ENCODE measurements at places on chromosomes 7 and 10.

DNA sequence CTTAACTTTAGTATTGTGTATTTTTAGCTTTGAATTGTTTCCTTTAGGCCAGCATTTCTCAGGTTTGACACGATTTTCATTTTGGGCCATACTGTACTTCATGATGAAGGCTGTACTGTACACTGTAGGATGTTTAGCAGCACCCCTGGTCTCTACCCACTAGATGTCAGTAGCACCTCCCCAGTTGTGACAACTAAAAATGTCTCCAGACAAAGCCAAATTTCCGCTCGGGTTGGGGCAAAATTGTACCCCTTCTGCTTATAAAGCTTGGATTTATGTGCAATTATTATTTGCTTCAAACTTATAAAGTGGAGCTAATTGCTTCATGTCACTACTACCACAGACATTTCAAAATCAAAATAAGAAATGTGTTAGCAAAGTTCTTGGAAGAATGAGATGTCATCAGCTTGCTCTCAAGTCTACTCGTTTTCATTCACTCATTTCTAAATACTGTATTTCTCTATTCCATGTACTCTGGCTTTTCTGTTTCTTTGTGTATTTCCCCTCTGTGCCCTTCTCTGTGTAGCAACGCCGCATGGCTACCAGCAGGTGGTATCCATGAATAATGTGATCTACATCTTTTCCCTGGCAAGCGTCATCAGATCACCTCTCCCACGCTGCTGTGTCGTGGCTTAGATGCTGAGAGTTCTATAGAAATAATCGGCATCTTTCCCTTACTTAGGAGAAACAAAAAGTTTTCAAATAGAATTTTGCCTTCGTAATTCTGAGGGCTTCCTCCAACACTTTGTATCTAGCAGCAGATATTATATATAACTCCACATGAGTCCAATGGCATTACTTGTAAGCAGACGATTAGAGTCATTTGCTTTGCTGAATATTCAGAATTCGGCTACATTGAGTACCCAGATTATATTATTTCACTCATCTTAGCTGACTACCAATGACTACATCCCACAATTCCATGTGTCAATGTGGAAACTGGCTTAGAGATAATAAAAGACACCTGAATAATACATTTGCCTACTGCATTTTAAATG is 47.8 kb upstream of the CALCR start:
- no peak for DNase-seq

- DNase-seq = no peak
Observed at GRCh38 chr10:126208726-126209302, 179.5 kb downstream of the ADAM12 start.

GRCh38 chr7:88969167-88969566 is 173.6 kb upstream of the TEX47 start:
- DNase-seq = no peak

GRCh38 chr7:142800088-142800487 is 29.3 kb downstream of the PRSS2 start:
- no peak for DNase-seq

DNA sequence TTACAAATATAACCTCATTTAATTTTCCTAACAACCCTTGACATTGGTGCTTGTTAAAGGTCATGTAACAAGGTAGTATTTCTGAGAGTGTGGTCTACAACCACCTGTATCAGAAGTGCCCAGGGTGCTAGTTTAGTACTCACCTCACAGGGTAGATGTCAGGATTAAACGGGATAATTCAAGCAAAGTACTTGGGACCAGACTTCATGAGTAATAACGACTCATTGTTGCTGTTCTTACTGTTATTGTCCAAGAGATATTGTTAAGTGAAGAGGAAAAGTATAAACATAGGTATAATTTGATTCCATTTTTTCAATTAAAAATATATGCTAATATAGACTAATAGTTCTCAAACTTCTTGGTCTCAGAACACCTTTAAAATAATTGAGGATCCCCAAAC is 179.3 kb downstream of the WNT2 start:
- DNase-seq = no peak

DNA sequence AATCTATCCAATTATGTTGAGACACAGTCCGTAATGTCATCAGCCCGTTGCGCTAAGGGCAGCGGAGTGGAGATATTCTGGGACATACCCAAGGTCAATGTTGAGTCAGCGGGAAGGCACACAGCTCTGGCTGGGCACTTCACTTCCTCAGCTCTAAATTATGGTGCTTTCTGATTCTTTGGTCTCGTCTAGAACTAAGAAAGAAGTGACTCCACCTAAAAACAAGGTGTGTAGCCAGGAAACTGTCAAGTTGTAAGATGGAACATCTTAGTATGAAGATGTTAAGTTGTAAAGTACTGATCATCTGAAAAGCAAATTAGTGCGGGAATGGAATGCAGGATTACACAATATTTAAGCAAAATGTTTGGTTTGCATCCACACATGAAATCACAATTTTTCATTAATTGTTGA is 43.1 kb downstream of the BAIAP2L1 start:
- DNase-seq = no peak

GRCh38 chr10:133131053-133131452 is 29.0 kb upstream of the KNDC1 start:
- DNase-seq = no peak

- no peak for DNase-seq
Observed at GRCh38 chr10:69697006-69697405, 67.0 kb downstream of the FAM241B start.
